ENCODE measurements at places on chromosomes 7 and 10.

GRCh38 chr7:50332241-50333165 is 28.0 kb downstream of the IKZF1 start:
- no peak for DNase-seq

DNA sequence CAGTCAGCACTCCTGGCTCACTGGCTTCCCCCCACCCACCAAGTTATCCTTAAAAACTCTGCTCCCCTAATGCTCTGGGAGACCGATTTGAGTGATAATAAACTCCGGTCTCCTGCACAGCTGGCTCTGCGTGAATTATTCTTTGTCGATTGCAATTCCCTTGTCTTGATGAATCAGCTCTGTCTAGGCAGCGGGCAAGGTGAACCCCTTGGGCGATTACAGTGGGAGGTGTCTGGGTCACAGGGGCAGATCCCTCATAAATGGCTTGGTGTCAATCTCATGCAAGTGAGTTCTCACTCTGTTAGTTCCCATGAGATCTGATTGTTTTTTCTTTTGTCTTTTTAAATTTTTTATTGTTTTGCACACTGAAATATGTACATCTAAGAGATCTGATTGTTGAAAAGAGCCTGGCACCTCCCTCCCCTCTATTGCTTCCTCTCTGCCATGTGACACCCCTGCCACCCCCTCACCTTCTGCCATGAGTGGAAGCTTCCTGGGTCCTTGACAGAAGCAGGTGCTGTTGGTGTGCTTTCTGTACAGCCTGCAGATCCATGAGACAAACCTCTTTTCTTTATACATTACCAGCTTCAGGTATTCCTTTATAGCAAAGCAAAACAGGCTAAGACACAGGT is 20.5 kb downstream of the OTUD1 start:
- DNase-seq: no peak

DNA sequence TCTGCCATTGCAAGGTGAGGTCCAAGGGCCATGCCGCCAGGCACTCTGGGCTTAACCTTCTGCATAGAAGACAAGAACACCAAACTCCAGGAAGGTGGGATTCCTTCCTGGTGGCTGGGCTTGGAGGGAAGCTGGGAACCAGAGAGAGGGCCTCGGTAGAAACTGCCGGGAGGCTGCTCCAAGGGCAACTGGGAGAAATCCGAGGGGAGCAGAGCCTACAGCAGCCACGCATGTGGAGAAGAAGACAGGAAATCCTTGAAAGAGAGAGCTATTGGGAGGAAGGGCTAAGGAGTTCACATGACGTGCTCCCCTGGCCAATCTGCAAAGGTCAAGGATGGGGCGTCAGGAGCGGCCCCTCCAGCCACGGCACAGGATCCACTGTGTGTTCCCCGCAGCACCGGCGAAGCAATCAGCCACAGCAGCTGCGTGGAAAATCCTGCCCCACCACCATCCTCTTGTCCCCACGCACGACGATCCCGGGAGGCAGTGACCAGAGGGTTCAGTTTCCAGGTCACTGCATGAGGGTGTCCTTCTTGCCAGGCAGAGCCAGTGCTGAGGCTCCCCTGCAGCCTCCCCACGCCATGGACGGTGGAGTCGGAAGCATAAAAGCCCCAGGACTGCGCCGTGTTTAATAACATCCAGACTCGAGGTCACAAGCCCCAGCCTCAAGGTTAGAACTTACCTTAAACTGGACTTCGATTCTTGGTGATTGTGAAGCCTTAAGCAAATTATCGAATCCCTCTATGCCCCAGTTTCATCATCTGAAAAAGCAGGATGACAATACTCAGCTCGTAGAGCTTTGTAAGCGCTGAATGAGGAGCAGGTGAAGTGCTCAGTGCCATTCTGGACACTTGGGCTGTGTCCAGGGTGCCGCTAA is 8.6 kb upstream of the PPP2R2D start:
- no peak for DNase-seq

- no peak for DNase-seq
Measured at GRCh38 chr10:71888623-71889387, 37.8 kb upstream of the PSAP start.

GRCh38 chr7:84813376-84813775 is 373.5 kb downstream of the SEMA3D start:
- no peak for DNase-seq

DNA sequence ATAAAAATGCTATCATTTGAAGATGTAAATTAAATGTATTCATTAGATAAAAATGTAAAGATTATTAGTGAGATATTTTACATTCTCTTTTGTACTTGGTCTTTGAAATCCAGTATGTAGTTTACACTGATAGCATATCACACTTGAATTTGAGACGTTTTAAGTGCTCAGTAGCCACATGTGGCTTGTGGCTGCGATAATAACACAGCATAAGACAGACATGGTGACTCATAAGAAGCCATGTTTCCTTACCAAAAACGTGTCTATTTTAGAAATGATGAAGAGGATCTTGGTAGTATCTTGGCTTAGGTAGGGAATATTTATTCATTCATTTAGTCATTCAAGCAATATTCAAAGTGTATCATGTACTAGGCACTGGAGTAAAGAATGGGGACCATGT is 149.3 kb downstream of the POU6F2 start:
- no peak for DNase-seq

- DNase-seq: no peak
Measured at GRCh38 chr7:44196450-44196872, 4.3 kb upstream of the YKT6 start.

- no peak for DNase-seq
Measured at GRCh38 chr7:110604885-110605284, 486.0 kb upstream of the LRRN3 start.

- no peak for DNase-seq
Measured at GRCh38 chr7:138982204-138982623, 1.0 kb upstream of the KIAA1549 start.

DNA sequence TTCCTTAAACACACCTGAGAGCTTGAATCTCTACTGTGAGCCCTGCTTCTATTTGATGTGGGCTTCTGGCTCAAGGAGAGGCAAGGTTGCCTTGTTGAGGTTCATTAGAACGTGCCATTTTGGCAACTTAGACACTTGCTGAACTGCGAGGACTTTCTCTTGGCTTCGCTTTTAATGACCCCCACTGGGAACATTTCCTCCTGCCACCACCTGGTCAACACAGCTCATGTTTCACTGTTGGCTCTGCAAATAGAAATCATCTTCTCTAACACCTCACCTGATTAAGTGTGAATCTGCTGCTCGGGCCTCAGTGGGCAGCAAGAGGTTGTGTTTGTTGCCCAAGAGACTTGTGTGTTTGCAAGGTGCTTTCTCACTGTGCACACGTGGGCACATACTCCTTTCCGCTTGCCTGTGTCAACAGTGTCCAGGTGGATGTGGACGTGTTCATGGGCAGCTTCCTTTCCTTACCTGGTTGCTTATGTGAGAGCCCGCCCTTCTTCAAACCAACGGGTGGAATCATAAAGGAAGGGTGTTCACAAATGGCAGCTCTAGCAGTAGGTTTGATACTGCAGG is 147.0 kb downstream of the NRP1 start:
- DNase-seq: no peak

DNA sequence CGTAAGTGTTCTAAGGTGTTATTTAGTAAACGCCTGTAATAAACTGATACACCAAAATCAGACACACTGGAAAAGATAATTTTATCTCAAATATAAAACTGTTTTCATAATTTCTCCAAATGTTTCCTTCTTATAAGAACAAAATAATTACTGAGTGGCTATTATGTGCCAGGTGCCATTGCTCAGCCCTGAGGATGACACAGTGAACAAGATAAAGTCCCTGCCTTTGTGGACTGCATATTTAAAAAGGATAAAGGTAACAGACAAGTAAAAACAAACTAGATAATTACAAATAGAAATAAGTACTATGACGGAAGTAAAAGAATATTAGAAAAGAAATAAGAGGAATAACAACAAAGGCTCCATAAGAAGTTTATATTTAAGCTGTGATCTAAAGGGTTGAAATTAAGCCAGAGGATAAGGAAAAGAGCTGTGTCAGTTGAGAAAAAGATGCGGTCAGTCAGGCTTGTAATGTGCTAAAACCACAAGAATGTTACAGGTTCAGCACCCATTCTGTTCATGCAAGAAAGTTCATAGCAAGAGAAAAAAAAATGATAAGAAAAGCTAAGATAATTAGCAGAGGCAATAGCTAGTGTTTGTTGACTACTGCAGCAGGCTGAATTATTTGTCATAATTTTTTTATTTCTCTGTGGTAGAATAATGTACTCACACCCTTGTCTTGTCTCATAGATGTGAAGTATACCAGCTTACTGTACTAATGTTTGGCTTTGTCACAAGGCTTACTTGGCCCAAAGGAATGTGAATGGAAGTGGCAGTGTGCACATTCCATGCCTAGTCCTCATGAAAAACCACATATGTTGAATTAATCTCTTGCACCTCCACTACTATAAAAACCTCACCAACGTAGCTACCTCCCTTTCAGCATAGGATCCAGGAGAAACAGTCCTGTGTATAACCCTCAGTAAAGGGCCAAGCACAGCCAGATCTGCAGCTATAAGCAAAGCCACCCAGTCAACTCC is 75.1 kb downstream of the CRPPA start:
- DNase-seq: no peak

DNA sequence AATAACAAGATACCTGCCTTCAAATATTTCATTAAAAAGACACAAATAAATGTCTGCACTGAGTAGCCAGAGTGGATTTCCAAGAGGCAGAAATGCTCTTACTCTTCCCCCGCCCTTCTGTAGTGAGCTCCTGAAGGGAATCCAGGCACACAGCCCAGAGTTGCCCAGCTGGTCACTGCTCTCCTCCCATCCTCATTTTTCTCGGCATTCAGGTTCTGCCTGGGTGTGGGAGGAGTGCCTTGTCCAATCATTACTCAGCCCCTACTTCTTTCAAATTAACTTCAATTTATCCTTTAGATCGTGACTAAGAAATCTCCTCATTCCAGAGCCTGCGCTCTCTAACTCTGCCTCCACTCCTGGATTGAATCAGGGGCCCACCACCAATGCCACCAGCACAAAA is 12.2 kb downstream of the CCDC6 start:
- DNase-seq: no peak

- peak; percentile 13 for DNase-seq
Measured at GRCh38 chr10:5873515-5873995, 16.1 kb downstream of the ANKRD16 start.

DNA sequence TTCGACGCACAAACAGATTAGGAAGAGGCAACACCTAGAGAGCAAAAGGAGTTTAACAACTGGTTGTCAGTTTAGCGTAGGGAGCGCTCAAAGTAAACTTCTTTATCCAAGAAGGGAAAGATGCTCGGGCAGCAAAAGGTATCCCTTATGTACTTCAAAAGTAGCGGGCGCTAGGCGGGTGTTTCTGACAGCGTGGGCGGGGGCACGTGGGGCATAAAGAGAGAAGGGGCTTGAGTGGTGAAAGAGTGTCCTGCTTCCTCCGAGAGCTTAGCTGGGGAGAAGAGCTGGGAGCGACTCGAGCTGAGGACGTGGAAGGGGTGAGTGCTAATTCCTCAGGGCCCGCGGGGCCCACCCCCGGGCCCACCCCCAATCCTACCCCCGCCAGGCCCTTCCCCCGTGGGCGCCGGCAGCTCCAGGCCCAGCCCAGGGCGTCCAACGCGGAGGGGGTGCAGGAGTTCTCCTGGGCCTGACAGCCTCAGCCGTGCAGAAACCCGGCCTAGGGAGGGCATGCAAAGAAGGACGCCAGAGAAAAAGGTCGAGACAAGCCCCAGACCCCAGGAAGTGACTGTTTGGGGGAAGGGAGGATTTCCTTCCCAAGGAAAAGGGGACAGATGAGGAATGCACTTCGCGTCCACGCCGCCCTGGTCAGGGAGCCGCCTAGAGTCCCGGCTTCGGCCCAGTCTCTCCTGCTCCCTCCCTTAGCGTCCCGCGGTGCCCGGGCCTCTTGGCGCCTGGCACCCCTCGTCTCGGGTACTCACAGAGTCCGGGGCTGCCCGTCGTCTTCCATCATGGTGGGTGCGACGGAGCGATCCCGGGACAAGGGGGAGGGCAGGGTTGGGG is 868 bp downstream of the TIAL1 start:
- DNase-seq: no peak

- no peak for DNase-seq
Measured at GRCh38 chr7:145795132-145795531, 321.5 kb upstream of the CNTNAP2 start.

- DNase-seq: no peak
Measured at GRCh38 chr10:71587941-71588573, 131.5 kb downstream of the C10orf105 start.

- no peak for DNase-seq
Measured at GRCh38 chr7:13990319-13990983, 985 bp upstream of the ETV1 start.

GRCh38 chr10:944034-944831 is 12.7 kb upstream of the LARP4B start:
- no peak for DNase-seq

- no peak for DNase-seq
Measured at GRCh38 chr10:26741368-26741767, 43.9 kb downstream of the PDSS1 start.

GRCh38 chr10:7606951-7607404 is 59.8 kb downstream of the ITIH5 start:
- no peak for DNase-seq

DNA sequence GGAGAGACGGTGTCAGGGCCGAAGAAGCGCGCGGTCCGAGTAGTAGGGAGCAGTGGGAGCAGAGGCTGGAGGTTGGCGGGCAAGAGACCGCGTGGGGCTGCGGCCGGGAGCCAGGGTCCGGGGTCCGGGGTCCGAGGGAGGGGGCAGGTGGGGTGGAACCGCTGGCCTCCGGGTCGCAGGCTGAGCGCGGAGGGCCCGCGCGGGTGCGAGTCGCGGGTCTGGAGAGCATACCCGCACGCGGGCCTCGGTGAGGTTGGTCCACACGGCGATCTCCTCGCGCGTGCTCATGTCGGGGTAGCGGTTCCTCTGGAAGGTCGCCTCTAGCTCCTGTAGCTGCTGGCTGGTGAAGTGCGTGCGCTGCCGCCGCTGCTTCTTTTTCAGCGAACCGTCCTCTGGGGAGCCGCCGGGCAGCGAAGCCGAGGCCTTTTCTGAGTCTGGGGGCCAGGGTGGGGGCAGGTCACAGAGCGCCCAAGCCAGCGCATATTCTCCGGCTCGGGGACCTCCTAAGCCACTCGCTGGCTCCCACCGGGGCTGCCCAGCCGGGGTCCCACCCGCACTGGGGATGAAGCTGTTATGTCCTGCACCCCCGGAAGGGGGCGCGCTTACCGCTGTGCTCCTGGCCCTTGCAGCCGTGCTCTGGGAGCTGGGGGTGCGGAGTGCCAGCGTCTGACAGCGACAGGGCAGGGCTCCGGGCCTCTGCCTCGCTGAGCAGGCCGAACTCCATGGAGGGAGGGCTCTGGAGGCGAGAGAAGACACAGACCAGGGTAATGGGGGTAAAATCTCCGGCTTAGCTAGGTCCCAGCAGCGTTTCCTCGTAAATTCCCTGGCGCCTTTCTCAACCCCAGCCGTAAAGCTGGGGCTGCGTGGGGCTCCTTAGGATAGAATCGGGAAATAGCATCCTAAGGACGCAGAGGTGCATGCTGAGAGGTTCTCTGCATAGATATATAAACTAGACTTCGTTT is 5.5 kb downstream of the ELOVL3 start:
- peak; percentile 28 for DNase-seq

All from stimulated activated CD4-positive, alpha-beta T cell treated with anti-CD3 and anti-CD28 coated beads, Interleukin-1b, Interleukin-23, amount 100 ng/mL, for 1 hour (primary cell).